ENCODE measurements at places on chromosomes 3 and 15.

GRCh38 chr15:80669663-80670273 is 25.3 kb upstream of the ABHD17C start:
- DNase-seq = no peak

DNA sequence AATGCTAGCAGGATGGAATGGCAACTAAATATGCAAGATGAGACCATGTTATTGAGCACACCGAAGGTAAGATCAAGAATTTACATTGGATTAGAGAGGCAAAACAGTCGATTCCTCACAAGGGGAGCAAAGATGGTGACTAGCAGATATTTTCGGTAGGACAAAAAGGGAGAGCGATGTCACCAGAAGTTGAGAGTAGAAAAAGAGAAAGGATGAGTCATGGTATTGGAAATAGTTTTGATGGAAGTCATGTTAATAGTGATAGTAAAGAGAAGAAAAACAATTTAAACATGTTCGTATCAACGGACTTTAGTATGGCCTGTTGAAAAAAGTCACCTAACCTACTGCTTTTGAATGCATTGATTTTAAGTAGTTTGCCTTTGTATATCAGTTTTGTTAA is 55.0 kb downstream of the UBE2E2 start:
- no peak for DNase-seq

DNA sequence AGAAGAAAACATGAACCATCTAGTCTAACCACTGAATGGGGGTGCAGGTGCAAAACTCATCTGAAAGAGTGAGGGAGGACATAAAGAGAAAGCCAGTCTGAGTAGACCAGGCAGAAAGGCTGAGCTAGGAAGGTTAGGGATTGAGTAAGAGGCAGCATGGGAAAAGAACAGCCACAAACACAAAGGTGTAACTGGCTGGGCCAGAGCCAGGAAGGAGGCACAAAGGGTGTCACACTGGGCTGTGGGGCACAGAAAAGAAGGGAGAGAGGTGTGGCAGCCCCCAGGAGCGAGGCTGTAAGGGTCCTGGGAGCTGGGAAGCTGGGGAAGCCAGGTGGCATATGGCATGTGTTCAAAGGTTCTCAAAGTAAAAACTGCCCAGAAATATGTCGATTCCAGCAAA is 18.7 kb downstream of the IGSF11 start:
- DNase-seq = no peak

DNA sequence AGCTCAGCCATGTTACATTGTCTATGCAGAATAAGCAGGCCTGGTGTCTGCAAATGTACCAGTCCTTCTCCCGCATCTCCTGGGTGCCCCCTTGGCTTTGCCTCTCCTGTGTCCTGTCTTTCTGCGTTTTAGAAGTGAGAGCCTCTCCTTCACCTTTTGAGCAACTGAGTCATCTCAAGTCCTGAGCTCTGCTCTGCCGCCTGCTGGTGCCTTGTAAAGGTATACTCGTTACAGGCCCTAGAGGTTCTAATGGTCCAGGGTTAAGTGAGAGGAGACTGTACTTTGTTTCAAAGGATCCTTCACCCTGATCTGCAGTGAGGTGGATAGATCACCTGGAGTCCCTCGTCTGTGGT is 12.6 kb downstream of the GHRL start:
- DNase-seq = no peak

GRCh38 chr15:59473226-59473625 is 35.2 kb downstream of the FAM81A start:
- no peak for DNase-seq

DNA sequence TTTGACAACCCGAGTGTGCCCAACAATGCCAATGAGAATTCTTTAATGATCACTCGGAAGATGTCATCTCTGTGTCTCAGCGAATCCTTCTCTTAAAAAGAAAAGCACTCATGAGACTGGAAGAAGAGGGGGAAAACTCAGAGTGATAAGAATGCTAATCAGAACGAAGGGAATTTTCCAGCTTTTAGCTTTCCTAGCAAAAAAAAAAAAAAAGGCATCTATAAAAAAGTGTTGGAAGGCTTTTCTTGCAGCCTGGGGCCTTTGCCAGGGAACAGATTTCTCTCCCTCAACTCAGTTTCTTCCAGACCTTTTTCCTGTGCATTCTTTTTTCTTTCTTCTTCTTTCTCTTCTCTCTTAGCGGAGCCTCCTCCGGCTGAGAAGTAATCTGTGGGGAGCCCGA is 80.5 kb upstream of the NEO1 start:
- no peak for DNase-seq

- DNase-seq = no peak
Measured at GRCh38 chr3:120370463-120370862, 21.3 kb upstream of the LRRC58 start.
